ENCODE measurements at places on chromosomes 7 and 10. TPM values are rescaled to one million over a fixed set of nuclear protein-coding genes. Genes with fewer than 3 reads are reported as not detected.

Gene TRIM73
- 2.6 TPM for total RNA-seq

Gene ZNF32
- 17.9 TPM for total RNA-seq

DNA sequence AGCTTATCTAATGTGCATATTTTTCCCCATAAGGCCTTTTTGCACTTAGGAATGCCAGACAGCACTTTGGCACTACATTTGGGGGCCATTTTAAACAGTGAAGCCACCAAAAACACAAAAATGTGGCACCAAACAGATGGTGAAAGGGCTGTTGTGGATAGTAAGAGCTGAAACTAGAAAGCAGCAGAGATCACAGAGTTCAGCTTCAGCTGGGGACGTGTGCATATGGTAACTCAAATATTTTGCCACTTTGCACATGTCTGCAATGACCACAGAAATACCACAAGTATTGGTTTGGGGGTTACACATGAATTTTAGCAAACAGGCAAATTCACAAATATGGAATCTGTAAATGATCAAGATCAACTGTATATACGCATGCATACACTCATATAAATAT lies 72.8 kb downstream of the PODXL start:
- no peak overlapping the region for H3K4me3 ChIP-seq
- no peaks in the 10 kb centered on the region for H3K27me3 ChIP-seq
- peaks cover 6% of the 10 kb centered on the region for H3K36me3 ChIP-seq
- DNase-seq = no peak
- no peak overlapping the region for H3K27ac ChIP-seq

- peaks cover 4% of the 10 kb centered on the region for H3K4me1 ChIP-seq
- H3K4me3 ChIP-seq = no peak overlapping the region
- no peaks in the 10 kb centered on the region for H3K36me3 ChIP-seq
- H3K27me3 ChIP-seq = peaks cover 2% of the 10 kb centered on the region
- H3K27ac ChIP-seq = no peak overlapping the region
Measured at GRCh38 chr10:110680273-110681020, 36.3 kb downstream of the RBM20 start.
